ENCODE measurements at places on chromosomes 16 and 17.

DNA sequence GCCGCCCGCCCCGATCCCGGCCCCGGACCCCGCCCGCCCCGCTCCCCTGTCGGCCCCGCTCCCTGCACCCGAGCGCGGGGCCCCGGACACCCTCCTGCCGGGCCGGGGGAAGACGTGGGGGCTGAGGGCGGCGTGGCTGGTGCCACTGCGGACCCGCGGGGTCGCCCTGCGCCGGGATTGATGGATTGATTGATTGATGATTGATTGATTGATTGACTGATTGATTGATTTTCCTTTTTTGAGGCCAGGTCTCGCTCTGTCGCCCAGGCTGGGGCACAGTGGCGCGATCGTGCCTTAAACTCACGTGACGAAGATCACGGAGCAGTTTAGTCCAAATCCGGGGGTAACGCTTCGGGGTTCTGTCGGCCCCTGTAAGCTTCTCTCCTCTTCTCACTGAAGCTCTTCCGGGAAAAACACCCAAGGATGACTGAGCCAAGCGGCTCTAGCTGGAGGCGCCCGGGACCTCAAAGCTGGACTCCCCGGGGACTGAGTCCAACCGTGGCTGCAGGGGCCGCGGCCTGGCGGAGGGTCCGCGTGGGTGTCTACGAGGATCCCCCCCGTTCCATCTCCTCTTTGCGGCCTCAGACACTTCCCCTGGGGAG is 40.2 kb upstream of the BHLHA9 start:
- DNase-seq, result peak; percentile 43

DNA sequence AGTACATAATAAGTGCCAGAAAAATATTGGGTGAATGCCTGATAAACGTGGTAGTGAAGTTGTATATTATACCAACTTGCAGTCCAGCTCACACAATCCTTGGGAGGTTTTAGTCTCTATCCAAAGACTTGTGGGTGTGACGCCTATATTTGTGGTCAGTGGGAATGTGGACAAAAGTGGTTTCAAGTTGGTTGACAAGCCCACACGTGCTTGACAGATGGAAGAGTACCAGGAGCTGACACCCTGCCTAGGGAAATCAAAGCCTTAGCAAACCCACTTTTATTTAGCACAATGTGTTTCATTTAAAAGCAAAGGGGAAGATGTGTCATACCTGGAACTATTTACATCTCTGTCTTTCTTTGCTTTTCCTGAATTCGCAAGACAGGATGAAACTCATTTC is 79.0 kb downstream of the CA10 start:
- DNase-seq, result no peak

- DNase-seq, result peak; percentile 79
These were observed 32.7 kb downstream of the VPS53 start for GRCh38 chr17:681738-682529.

- DNase-seq, result peak; percentile 96
These were observed 743 bp downstream of the WIPI1 start for GRCh38 chr17:68456339-68457167.

DNA sequence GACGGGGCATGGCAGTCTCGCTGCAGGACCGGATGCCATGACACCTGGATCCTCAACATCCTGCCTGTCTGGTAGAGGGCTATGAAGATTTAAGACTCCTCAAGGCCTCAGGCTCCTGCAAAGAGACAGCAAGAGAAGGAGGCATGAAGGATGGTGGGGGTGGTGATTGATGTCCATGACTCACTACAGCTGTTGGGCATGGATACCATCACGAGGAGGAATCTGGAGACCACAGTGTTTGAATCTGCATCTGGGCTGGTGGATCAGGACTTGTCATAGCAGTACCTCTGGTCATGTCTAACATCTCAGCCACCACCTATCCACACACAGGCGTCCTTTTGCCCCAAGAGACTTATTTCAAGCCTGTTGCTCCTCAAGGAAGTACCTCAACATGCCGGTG is 50.2 kb upstream of the WSCD1 start:
- no peak for DNase-seq

DNA sequence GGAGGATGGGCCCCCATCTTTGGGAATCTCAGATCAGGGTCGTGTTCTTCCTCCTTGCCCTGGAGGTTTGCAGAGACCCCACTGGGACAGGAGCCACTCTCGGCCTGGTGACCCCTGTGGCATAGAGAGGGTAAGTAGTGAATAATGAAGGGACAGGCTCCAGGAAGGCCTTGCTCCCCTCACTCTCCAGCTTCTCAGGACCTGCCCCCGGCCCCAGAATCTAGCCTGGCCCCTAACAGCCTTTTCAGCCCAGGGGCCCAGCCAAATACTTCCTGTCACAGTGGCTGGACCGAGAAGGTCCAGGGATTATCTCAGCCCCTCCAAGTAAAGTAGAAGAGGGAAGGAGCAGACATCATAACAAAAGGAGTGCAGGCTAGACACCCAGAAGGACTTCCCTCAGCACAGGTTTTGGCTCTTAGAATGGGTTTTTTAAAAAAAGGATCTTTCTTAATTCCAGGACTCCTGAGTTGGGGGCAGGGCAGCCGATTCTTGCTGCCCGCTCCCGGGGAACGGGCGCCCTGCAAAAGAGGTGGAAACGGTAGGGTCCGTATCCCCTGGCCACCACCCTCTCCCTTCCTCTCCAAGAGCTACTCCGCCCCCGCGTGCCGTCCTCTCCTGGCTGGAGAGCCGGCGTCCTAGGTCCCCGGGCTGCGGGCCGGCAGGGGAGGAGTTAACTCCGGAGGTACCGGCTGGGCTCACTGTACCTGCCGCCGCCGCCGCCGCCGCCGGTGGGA is 559 bp upstream of the NXPH3 start:
- DNase-seq, result no peak

DNA sequence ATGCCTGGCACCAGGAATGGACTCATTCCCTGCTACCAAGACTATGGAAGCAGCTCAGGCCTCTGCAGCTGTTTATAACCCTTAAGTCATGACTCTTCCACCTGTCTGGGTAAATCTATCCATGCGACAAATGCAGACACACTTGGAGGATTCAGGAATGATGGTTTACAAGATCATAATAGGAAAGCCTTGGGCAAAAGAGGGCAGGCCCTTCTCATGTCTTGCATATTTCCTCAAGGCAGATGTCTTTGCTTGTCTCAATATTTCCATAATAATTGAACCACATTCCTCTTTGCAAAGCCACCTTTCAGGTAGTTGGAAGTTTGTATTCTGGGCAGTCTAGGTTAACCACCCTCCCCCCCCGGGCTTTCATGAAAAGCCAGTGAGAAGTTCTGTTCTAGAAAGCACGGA is 884 bp upstream of the JPT1 start:
- no peak for DNase-seq

DNA sequence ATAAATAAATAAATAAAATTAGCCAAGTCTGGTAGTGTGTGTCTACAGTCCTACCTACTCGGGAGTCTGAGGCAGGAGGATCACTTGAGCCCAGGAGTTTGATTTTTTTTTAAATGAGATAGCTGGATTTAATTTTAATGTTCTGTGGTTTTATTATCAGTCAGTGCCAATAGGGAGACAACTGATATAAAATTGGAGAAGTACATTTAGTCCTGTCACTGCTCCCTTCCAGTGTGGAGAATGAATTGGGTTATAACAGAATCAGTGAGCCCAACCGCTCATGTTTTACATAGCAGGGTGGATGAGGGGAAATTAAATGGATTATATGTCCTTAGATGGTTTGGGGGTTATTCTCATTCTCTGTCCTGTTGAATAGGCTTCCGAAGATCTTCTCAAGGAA is 6.2 kb downstream of the NME1 start:
- no peak for DNase-seq

DNA sequence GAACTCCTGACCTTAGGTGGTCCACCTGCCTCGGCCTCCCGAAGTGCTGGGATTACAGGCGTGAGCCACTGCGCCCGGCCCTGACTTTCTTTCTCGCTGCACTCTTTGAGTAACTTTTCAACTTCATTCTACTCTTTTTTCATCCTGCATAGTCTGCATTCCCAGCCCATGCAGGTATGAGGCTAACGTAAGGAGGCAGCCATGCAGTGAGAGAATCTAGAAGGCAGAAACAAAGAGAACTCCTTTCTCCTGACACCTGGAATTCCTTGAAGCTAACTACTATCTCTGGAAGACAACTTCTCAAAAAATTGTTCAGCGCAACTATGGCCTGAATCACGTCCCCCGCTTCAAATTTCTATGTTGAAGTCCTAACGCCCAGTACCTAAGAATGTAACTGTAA is 152.0 kb downstream of the SLC39A11 start:
- no peak for DNase-seq

GRCh38 chr16:13453325-13453724 is 466.6 kb upstream of the ERCC4 start:
- DNase-seq, result peak; percentile 1

GRCh38 chr16:50699326-50700159 is 6.1 kb downstream of the NOD2 start:
- DNase-seq, result peak; percentile 75

GRCh38 chr17:40311575-40311974 is 2.6 kb downstream of the RARA start:
- DNase-seq, result peak; percentile 70

DNA sequence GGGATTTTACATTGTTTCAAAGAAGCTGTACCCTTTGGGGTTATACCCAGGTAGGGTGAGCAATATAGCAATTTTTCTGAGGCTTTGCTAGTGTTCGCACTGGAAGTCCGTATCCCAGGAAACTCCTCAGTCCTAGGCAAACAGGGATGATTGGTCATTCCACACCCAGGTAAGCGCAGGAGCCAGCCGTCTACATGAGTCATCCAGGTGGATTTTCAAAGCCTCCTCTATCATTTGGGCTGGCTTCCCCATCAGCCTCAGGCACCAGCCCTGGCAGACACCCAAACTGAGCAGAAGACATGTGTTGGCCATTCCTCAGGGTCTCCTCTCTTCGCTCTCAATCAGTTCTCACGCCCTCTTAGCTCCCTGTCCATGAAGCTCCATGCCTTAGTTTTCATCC is 135.6 kb downstream of the AIPL1 start:
- no peak for DNase-seq

DNA sequence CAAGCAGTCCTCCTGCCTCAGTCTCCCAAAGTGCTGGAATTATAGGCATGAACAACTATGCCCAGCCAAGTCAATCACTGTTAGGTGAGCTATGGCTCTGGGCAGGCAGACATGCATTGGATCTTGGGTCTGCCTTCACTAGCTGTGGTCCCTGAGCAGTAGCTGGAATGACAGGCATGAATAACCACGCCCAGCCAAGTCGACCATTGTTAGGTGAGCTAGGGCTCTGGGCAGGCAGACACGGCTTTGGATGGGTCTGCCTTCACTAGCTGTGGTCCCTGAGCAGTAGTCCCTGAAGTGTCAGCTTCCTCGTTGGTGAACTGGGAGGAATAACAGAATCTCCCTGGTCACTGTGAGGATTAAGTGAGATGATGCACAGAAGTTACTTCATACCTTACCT is 6.4 kb downstream of the MRM3 start:
- no peak for DNase-seq

DNA sequence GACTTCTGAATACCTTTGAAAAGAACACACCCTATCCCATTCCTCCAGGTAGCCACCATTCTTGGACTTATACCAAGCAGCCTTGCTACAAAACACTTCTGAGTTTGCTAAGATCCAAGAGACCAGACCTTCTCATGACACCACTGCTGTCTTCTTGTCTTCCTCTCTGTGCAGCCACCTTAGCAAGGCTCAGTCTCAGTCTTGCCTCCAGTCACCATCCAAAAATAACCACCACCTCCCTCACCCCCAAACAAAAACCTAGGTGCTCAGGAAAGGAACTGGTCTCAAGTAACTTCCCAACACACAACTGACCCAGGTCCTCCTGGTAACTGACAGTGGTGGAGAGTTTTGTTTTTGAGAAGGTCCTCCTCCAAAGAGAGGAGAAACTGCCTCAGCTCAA is 90.9 kb upstream of the CORO6 start:
- no peak for DNase-seq

DNA sequence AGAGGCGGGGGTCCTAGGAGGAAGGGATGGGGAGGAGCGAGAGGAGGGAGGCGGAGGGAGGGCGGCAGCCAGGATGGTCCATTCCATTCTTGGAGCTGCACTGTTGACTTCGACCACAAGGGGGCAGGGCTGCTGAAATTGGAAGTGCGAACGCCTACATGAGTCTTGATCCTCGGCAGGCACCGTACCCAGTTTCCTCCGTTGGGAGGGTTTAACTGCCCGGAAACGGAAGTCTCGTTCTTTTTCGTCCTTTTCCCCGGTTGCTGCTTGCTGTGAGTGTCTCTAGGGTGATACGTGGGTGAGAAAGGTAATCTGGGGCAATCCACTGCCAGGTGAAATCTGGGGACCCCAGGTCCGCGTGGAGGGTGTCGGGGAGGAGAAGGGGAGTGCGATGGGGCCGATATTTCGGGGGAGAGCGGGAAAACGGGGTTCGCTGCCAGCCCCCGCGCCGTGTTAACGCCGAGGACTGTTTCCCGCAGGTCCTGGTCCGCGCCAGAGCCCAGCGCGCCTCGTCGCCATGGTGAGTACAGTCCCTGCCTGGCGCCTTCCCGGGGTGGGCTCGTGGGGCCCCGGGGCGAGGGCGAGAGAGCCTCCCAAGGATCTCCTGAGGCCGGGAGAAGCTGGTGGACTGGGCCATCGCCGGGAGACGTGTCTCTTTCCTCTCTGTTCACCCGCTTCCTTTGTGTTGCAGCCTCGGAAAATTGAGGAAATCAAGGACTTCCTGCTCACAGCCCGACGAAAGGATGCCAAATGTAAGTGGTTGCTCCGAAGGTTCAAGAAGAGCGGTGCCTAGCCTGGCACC is at the start of gene RPL38:
RPL38 (plus strand) TSS at position 240 of the 802 bp plus-strand sequence; CDS start at position 518, 278 bp downstream.
- DNase-seq, result peak; percentile 97

- no peak for DNase-seq
These were observed 290.6 kb downstream of the WWOX start for GRCh38 chr16:78390092-78390491.

DNA sequence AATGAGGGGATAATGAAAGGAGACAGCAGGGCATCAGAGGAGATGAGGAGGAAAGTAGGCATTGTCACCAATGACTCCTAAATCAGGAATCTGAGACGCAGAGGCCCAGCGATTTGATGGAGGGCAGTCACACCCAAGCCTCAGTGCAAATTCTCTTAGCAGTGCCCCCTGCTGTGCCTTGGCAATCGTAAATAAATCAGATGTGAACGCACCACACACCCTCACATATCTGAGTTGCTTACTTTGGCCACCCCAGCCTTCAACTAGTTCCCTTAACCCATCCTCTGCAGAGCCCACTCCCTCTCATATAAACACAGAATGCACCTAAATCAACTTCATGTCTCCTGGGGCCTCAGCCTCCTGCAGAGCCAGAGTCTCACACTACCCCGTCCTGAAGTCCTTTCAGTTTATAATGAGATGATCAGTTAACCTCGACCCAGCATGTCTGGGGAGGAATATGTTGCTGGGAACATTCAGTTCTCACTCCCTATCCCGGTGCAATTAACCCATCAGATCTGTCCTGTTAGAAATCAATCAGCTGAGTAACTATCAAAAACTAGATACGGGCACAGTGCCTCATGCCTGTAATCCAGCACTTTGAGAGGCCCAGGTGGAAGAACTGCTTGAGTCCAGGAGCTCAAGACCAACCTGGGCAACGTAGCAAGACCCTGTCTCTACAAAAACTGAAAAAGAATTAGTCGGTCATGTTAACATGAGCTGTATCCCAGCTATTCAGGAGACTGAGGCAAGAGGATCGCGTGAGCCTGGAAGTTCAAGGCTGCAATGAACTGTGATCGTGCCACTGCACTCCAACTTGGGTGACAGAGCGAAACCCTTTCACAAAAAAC is 78.4 kb downstream of the SLC39A11 start:
- peak; percentile 3 for DNase-seq

Measured in GM23248 (cell line).